Activated naive CD4-positive, alpha-beta T cell treated with anti-CD3 and anti-CD28 coated beads, Interleukin-2, amount 50 U/mL, for 16 hours (primary cell): ENCODE measurements at places on chromosomes 5 and 9.

DNA sequence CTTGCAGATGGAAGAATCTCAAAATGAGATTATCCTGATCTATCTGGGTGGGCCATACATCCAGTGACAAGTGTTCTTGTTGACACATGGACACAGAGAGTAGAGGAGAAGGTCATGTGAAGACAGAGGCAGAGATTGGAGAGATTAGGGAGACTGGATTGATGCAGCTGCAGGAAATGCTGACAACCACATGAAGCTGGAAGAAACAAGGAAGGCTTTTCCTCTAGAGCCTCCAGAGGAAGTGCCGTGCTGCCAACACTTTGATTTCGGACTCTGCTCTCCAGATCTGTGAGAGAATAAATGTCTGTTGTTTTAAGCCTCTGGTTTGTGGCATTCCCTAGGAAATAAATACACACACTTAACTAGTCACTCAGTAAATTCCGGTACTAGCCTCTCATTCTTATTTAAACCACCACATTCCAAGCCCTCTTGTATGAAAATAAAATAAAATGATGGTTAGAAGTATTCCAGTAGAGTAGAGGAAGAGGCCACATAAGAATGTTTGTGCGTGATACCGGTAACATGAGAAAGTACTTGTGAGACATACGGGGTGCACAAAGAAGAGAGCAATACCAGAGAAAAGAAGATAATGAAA, 110.9 kb upstream of the DMAC1 start:
- no peak for DNase-seq

DNA sequence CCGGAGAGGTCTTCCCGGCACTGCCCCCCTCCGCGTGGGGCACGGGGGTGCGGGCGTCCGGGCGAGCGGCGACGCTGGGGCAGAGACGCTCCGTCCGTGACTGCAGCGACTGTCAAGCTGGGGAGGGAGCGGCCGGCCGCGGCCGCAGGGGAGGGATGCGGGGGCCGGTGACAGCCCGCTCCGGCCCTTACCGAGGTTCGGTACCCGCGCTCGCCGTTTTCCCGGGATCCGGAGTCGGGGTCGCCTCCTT, 400 bp downstream of the KDM4C start:
- DNase-seq = no peak

GRCh38 chr5:34991486-34992238, 56.1 kb downstream of the AGXT2 start:
- no peak for DNase-seq

DNA sequence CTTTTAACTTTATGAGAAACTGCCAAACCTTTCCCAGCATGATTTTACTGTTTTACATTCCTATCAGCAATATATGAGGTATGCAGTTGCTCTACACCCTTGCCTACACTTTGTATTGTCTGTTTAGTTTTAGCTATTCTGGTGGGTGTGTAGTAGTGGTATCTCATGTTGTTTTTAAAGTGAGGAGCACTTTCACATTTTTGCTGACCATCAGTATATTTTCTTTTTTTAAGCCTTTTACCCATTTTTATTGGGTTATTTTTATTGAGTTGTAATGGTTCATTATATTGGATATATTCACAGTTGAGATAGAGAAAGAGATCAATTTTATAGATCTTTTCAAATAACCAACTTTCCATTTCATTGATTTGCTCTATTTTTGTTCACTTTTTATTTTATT, 102.4 kb downstream of the BARX1 start:
- no peak for DNase-seq

DNA sequence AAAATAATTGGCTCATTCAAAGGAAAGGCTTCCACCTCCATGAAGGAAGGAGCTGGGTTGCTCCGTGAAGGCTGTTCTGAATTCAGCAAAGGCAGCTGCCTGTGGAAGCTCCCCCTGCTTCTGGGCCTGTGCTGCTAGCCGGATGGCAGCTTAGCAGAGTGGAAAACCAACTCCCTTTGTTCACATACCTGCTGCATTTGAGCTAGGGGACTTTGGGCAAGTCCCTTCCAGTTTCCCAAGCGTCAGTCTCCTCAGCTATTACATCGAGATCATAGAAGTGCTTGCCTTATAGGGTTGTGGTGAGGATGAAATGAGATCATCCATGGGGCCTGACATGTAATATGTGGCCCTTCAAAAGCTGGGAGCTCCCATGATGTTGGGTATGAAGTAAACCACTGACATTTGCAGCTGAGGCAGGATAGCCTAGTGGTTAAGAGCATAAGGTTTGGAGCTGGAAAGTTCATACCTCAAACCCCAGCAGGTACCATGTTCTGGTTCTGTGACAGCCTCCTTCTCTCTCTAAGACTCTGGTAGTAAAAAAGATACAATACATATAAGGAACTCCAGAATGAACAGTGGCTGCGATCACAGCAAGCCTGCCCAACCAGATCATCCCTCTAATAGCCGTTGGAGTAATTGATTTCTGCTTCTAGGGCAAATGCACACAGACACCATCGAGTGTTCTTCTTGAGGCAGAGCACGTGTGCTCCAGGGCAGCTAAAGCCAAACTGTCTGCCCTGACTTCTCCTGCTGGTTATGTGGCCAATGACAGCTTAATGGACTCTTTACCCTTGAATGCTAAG, 11.0 kb upstream of the DENND1A start:
- no peak for DNase-seq

DNA sequence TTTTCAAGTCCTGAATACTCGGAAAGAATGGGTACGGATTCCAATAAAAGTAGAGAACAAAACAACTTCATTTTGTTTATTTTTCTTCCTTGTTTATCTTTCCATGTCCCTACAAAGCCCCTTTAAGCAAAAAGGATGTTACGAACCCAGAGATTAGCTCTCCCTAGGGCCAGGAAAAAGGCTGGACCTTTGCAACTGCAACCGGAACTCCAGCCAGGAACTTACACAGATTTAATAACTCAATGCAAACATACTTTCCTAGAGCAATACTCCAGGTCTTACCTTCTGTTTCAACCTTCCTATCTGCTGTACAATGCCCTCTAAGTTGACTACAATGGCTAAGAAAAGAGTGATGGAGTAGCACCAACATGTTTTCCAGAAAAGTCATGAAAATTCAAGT, 7.0 kb downstream of the DENND1A start:
- no peak for DNase-seq

GRCh38 chr9:4887556-4887955, 94.8 kb downstream of the RCL1 start:
- no peak for DNase-seq

DNA sequence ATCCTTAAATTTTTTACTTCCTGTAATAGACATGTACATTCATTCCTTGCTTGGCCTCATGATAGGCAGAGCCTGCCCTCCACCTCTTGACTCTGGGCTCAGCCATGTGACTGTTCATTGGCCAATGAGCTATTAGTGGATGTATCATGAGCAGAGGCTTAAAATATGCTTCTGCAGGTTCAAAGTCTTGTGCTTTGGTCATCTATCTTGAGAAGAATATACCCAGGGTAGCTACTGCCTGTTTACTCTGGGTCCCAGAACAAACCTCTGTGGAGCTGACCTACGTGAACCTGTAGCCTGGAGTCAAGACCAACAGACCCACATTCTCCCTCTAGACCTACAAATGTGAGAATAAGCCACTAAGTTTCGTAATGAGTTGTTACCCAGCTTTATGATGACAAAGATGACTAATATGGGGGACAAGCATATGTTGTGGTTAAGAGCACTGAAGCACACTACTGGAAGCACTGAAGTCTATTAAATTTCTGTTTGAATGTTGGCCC, 244.4 kb downstream of the MAST4 start:
- DNase-seq = no peak

GRCh38 chr9:15735083-15735857, 182.4 kb downstream of the CCDC171 start:
- no peak for DNase-seq

- DNase-seq = no peak
Observed at GRCh38 chr5:12570688-12571087, 666.4 kb upstream of the CTNND2 start.

- no peak for DNase-seq
Observed at GRCh38 chr9:268616-269015, 54.0 kb downstream of the DOCK8 start.

DNA sequence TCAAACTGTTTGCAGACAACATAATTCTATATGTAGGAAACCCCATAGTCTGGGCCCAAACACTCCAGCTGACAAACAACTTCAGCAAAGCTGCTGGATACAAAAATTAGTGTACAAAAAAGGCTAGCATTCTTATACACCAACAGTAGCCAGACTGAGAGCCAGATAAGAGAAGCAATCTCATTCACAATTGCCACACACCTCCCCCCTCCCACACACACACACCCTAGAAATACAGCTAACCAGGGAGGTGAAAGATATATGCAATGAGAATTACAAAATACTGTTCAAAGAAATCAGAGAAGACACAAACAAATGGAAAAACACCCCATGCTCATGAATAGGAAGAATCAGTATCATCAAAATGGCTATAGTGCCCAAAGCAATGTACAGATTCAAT, 9.0 kb downstream of the MTREX start:
- no peak for DNase-seq

DNA sequence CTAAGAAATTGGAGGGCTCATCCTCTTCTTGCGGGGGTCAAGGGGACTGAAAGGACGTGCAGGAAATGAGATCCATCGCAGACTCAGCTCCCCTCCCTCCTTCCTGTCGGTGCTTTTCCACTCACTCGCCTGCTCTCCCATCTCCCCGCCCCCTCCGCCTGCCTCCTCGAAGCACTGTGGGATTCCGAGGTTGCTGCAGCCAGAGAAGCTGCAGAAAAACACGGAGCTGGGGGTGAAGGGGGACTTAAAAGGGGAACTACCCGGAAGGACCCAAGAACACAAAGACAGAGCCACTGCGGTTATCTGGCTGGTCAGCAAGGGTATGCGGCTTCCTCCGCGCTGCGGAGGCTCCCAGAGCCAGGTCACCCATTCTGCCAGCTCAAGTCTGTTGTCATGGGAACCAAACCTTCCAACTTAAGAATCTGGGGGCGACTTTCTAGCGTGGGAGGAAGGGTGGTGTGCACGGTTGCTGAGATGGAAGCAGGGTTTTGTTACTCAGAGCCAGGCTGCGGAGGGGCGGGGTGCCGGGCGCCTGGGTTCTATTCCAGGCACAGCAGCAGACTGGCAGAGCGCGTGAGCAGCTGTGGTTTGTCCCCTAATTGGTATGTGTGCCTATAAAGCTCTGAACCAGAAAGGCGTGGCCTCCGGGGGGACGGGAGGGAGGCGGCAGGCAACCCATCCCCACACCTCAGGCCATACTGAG, 24.9 kb downstream of the PCDHGC5 start:
- peak; percentile 78 for DNase-seq

DNA sequence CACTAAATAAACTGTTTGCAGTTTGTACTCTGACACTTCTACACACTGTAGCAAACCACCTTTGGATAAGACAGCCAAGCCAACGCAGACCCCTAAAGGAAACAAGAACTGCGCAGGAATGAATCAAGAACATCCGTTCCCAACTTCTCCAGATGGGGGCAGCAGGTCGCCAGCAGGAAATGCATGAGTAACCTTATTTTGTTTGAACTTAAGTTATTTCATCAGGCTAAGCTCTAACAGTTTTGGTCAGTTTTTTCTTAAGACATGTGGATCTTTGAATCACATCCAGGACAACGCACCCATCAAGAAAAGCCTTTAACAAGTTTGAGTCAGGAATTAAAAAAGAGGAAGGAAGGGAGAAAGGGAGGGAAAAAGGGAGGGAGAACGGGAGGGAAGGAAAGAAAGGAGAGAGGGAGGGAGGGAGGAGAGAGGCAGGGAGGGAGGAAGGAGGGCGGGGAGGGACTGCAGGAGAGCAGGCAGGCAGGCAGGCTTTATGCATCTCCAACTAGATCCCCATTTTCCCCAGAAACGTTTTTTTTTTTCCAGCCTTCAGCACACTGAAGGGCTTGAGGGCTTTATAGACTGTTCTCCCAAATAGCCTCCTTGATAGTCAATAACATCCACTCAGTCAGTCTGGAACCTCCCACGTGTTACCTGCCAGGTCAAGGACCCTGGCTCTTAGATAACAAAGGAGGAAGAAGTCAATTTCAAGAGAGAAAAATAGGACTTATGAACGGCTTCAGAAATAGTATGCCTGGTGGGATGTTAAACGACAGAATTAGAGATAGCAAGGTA, 22.2 kb downstream of the BHMT start:
- DNase-seq = peak; percentile 75

GRCh38 chr5:119631660-119632059, 2.3 kb downstream of the FAM170A start:
- no peak for DNase-seq

DNA sequence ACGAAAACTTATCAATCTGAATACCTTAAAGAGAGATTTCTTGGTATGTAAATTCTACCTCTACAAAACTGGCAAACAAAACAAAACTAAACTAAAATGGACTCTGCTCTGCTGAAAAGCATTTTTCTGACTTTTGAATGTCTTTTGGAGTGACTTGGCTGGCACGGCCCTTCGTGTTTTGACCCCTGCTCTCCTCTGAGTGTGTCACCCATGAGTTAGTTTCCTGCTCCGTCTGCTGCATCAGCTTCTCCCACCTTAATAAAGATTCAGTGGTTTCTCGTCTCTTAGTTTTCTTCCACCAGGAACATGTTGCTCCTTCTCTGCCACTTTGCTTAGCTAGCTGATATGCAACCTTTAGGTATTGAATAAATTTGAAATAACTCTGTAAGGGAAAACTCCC, 1084.0 kb upstream of the CDH18 start:
- no peak for DNase-seq

- DNase-seq = no peak
Observed at GRCh38 chr5:96433066-96433447, at the start of gene PCSK1. Gene PCSK1, minus strand, starts transcription at chr5:96433248. Its CDS starts 206 bp downstream, at chr5:96433042.

DNA sequence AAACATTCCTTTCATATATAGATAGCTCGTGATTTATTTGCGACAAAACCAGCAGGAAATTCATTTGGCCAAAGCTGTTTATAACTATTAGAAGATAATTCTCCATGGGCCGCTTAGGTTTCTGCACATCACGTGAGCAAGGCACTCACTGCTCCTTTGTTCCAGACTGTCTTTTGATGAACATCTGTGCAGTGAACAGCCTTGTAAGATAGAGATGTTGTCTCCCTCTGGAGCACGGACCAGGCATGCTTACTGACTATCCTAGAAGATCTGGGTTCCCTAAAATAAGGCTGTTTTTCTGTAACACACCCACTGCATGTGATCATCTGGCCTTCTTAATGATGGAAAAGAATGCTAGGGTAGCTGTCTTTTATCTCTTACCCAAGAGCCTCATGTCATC, 30.9 kb downstream of the YIPF5 start:
- DNase-seq = no peak

GRCh38 chr9:15239816-15240215, 67.2 kb downstream of the TTC39B start:
- no peak for DNase-seq

GRCh38 chr5:131671994-131672655, 37.1 kb upstream of the RAPGEF6 start:
- DNase-seq = no peak

DNA sequence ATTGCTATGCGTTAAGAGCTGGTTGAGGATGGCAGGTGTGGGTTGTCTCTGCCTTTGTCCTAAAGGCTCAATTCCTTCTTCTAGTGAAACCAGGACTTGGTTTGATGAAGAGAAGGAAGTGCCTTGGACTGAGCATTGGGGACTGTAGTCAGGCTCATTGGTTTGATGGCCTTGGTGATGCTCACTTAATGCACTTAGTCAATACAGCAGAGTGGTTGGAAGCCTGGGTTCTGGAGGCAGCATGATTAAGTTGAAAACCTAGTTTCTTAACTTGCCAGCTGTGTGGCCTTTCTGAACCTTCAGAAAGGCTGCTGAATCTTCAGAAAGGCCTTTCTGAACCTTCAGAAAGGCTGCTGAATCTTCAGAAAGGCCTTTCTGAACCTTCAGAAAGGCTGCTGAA, 52.4 kb downstream of the PTTG1 start:
- DNase-seq = no peak

- no peak for DNase-seq
Observed at GRCh38 chr5:165425594-165425993, 1920.2 kb downstream of the MAT2B start.
